Activated naive CD4-positive, alpha-beta T cell treated with Interleukin-2 at 50 U/mL for 16 hours (primary cell): ENCODE measurements at places on chromosomes 7 and 10.

DNA sequence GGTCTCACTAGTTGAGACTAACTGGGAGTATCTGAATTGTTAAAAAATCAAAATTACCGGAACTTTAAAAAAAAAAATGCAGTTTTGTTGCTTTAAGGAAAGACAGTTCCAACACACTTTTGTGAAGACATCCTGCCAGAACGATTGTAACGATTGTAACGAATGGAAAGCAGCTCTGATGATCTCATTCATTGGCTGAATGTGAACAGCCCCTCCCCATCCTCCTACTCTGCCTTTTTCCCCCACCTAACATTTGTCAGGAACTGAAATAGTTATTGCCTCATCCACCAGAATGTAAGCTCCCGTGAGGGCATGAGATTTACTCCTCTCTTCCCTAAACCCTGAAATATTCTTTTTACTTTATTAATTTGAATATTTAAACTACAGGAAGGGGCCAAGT is 23.1 kb upstream of the ZC3HAV1L start:
- no peak for DNase-seq

- no peak for DNase-seq
These were observed 743 bp upstream of the PITRM1 start for GRCh38 chr10:3173171-3173878.

DNA sequence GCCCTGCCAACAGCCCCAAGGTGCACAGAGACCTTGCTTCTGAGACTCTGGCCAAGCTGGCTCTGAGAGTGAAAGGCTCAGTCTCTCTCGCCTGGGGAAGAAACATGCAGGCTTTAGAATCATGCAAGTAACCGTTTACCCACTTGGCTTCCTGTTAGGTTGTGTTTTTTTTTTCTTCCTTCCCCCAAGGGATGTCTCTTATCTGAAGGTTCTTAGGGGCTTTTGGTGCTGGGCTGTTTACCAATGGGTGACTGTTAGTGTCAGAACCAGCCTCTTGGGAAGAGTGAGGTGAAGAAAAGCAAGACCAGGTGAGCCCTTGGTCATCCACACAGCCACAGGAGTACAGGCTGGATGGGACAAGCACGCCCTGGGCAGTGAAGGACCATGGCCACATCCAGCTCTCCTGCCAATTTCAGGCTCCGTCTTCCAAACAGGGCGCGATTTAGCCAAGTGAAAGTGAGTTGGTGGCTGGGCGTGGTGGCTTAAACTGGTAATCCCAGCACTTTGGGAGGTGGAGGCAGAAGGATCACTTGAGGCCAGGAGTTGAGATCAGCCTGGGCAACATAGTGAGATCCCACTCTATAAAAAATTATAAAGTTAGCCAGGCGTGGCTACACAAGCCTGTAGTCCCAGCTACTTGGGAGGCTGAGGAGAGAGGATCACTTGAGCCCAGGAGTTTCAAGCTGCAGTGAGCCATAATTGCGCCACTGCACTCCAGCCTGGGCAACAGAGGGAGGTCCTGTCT is 76.3 kb upstream of the CUX1 start:
- DNase-seq = no peak

DNA sequence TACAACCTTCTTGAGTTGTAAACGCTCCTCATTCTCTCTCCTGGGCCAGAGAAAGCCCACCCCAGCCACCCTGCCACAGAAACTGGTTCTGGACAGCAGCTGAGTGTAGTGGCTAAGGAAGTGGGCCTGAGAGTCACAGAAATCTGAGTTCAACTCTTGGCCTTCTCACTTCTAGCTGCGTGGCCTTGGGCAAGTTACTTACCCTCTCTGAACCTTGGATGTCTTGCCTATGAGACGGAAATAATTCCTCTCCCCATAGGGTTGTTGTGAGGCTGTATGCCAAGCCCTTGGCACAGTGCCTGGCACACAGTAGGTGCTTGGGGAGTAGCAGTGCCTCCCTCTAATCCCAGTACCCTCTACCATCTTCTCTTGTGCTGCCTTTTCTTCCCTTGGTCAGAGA is 51.5 kb downstream of the ADAMTS14 start:
- DNase-seq = no peak

DNA sequence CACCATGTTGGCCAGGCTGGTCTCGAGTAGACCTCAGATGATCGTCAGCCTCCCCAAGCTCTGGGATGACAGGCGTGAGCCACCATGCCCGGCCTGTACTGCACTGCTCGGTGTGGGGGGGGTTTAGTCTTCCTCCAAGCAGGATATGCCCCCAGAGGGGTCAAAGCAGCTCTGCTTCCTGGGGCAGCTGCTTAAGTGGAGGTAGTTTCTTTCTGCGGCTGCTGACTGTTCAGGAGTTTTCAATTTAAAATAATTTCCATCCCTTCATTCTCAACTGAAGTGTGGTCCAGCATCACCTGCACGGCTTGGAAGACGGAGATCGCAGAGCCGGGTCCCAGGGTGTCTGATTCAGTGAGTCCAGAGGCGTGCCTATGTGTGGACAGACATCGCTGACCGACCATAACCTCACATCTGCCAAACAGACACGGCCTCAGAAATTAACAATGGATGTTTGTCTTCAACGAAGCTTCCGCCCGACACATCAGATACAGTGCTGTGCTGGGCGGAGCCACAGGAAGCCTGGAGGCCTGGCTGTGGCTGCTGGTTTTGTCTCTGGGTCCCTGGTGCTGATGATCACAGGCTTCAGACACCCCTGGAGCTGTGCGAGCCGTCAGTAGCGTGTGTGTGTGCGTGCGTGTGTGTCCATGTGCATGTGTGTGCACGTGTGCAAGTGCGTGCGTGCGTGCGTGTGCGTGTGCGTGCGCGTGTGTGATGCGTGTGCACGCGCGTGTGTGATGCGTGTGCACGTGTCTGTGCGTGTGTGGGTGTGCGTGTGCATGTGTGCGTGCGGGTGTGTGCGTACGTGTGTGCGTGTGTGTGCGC is 226.5 kb upstream of the PITRM1 start:
- no peak for DNase-seq

DNA sequence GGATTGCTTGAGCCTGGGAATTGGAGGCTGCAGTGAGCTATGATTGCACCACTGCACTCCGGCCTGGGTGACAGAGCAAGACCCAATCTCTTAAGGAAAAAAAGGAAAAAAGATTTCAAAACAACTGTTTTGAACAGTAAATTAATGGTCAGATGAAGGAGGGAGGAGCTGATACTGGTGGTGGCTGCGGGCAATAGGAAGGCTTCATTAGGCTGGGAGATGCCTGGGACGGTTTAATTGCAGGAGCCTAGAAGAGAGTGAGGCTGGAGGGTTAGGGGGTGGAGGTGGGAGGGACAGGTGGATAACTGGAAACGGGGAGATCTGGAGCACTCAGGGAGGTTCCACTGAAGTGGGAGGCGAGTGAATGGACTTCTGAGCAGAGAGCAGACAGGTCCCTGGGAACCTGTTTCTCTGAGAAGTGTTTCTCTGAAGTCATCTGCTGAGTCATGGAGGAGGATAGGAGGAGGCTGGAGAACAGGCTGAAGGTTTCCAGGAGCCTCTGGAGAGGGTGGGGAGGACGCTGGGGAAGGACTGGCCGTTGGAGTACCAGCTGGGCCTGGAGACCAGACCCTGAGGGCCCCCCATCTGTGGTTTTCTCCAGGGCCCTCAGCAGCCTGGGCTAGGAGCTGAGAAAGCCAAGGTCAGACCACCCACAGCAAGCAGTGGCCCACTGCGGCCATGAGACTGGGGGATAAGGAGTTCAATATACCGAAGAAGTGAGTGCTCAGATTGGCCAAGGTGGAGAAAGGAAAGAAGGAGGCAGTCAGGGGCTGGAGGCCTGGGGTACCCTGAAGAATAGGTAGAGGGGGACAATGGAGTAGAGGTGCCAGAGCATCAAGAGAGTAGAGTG is 14.4 kb upstream of the YWHAG start:
- DNase-seq = no peak

GRCh38 chr10:122878799-122879338 is 512 bp downstream of the FAM24B start:
- no peak for DNase-seq
